NCI-H510A (cell line): ENCODE measurements at places on chromosomes 1 and 21.

GRCh38 chr1:95073446-95073845 lies 695 bp upstream of the ALG14 start:
- DNase-seq = no peak

DNA sequence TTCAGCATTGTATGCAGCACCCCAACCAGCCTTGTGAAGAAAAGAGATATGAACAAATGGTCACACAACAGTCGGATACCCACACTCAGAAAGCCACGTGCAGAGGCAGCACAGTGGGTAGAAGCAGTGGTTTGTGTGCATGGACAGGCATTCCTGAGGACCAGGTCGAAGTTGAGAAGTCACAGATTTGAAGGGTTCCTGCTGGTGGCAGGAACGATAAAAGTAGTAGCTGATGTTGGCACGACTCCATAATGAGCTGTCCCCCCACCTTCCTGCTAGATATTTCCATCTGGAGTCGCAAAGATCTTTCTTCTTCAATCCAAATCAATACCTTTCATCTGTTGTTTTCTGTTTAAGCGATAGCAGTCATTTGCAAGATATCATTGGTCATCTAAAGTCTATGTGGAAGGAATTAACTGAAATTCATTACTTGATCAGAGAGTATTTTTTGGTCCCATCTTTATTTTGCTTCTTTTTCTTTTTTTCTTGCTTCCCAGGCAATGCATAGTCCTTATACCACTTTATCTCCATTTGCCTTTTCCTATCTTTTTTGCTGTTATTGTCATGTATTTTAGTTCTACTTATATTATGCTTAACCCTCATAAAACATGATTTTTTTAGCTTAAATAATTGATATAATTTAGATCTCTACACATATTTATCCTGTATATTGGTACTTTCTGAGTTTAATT lies 176.4 kb downstream of the DHRS3 start:
- no peak for DNase-seq

GRCh38 chr1:19029191-19030085 lies 73.0 kb upstream of the IFFO2 start:
- peak; percentile 23 for DNase-seq

GRCh38 chr1:236173174-236173767 lies 30.9 kb downstream of the GPR137B start:
- no peak for DNase-seq

GRCh38 chr1:39063191-39063590 lies 37.0 kb downstream of the NDUFS5 start:
- DNase-seq = no peak

GRCh38 chr1:170617591-170618330 lies 46.2 kb upstream of the PRRX1 start:
- no peak for DNase-seq

- DNase-seq = peak; percentile 6
These were observed 625.8 kb downstream of the BRINP3 start for GRCh38 chr1:189851806-189852367.

DNA sequence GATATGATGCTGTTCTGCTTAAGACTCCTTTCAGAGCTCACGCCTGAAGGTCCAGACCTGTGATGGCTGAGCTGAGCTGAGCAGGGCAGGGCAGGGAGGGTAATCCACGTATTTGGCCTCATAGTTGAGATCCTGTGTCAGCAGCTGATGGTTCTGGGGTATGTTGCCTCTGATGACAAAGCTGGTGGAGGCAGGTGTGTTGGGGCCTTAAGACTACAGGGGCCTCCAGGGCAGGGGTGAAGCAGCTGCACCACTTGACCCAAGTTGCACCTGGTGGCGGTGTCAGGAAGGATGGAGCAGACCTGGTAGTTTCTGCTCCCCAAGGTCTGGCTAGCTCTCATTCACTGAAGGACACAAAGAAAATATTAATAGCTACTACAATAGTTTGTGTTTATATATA lies 57.0 kb downstream of the FCRL5 start:
- peak; percentile 58 for DNase-seq

GRCh38 chr1:184682956-184683355 lies 71.7 kb downstream of the EDEM3 start:
- no peak for DNase-seq

DNA sequence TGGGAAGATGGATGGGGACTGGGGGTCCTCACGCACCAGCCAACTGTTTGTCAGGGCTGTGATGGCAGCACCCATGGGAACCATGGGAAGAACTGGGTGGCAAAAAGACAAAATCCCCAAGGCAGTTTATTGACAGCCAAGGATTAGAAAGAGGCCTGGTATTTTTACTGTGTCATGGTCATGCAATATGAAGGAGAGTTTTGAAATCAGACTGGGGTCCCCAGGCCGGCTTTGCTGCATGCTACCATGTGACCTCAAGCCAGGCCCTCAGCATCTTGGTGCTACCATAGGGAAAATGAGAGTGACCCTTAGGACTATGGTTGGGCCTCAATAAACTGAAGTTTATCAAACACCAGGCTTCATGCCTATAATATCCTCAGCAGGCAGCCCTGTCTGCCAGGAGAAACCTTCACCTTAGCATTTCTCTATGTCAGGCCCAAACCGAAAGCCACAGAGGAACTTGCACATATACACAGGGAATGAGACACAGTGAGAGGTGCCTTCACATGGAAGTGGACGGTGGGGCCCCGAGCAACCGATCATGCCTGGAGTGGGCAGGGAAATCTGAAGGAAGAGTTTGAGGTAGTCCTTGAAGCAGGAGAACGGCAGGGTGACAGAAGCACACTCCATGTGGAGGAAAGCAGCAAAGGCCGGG lies 203.2 kb downstream of the HIVEP3 start:
- no peak for DNase-seq

- no peak for DNase-seq
These were observed 44.6 kb upstream of the DNASE2B start for GRCh38 chr1:84353695-84354094.

DNA sequence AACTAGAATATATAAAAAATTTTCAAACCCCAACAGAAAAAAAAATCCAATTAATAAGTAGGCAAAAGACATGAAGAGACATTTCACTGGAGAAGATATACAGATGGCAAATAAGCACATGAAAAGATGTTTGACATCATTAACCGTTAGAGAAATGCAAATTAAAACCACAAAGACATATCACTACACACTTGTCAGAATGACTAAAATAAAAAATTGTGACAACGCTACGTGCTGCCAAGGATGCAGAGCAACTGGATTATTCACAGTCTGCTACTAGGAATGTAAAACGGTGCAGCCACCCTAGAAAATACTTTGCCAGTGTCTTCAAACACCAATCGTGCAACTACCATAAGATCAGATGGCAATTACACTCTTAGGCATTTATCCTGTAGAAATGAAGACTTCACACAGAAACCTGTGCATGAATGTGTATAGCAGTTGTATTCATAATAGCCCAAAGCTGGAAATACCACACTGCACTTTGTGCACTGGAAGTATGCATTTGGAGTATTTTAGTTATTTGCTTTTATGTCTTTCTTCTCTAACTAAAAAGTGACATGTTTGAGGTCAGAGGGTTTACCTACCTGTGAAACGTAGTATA lies 75.3 kb upstream of the PALMD start:
- no peak for DNase-seq

- DNase-seq = no peak
These were observed 205.1 kb upstream of the EDN2 start for GRCh38 chr1:41689558-41689981.

DNA sequence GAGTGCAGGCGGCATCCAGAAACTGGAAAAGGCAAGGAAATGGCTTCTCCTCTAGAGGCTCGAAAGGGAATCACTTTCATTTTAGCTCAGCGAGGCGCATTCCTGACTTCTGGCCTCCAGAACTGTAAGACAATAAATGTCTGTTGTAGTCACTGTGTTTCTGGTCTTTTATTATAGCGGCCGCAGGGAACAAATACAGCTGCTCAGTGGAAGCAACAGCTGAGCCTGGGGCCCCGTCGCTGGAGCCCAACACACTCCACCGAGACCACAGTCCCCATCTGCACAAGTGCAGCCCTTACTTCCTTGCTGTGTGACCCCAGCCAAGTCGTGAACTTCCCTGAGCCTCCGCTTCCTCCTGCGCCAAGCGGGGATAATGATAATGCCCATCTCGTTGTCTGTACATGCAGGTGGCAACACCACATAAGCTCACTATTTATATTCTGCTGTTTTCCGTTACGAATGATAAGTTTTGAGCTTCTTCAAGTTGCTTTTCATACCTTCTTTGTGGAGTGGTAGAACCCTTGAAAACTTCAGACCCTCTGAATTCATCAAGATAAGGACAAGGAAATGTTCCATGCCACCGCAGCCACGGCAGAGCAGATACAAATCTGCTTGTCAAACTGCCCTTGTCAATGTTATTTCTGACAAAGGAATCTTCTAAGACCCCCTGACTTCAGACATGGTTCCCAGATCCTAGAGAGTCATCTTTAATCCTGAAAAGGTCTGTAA lies 3.2 kb upstream of the LAPTM5 start:
- no peak for DNase-seq

GRCh38 chr1:157505481-157506272 lies 46.6 kb downstream of the FCRL5 start:
- DNase-seq = peak; percentile 62

GRCh38 chr1:224317383-224318045 lies 12.5 kb downstream of the NVL start:
- DNase-seq = peak; percentile 42

DNA sequence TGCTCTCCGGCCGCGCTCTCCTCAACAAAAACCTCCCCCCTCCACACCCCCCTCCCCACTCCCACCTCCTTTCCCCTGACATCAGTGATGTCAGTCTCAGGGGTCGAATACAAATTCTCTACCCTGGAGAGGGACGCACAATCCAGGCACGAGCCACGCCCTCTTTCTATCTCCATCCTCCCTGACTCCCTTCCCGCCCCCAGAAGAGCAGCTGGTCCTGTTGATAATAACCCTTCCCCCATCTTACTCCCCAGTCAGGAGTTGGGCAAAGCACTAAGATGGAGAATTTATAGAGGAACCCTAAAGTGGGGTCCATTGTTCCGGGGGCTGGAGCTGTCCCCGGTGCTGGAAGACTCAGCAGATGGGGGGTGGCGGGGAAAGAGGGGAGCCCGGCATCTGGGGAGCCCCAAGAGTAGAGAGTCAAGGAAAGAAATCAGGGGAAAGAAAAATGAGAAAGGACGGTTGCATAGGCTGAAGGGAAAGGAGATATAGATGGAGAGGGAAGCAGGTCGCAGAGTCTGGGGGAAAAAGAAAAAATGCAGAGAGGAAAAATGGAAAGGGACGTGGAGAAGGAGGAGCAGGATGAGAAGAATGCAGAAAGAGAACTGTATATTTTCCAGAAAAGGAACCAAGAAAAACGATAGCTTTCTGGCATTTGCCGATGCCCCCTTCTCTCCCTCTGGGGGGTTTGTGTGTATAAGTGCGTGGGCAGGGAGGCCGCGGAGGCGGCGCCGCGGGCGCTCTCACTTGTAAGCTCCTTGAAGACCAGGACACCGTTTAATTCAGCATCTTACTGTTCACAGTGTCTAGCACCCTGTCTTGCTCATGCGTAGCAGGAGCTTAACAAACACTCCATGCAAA lies at the start of gene CELF3:
Gene CELF3 (minus strand): TSS at position 33 of the 861 bp plus-strand sequence. CDS start 783 bp downstream, outside the sequence.
- peak; percentile 97 for DNase-seq

DNA sequence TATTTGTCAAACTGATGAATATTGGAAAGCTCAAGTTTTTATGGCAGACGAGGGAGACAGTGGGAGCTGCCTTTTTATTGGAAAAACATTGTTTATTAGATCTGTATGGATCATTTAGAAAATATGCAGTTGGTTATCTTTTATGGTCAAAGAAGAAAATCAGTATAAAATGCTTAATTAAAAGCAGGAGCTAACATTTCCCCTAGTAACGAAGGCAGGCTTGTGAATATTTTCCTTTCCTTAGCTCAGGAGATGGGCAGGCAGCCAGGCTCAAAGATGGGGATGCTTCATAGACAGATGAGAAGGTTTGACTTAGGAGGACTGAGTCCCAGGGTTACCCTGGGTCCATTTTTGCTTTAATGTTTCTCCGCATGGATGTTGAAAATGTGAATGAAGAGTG lies 26.0 kb downstream of the ROR1 start:
- DNase-seq = no peak

DNA sequence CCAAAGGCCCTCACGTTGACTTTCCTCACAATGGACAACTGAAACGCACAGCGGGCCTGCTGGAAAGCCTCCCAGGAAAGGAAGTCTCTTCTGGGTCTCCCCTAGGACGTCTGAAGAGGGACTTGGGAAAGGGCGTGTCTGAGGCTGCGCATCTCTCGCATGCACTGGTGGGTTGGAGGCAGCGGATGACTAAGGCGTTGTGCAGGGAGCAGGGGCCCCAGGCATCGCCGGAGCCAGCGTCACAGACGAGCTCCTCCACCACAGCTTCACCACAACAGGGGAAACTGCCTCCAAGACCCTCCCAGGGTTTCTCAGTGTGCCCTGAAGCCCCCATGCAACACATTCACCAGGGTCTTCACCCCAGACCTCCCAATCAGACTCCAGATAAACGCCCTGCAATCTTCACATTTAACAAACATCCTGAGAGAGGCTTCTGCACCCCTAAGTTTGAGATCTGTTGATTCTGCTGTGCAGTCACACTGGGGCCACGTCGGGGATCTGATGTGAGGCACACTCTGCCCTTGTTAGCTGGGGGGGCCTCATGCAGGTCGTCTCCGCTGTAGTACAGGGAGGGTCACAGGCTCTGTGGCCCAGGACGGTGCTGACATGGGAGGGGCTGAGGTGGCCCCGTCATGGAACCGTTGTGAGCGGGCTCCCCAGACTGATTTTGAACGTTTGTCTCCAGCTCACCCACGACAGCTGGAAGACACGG lies 7.0 kb upstream of the TFF1 start:
- DNase-seq = no peak

GRCh38 chr1:24886241-24886640 lies 43.8 kb downstream of the RUNX3 start:
- no peak for DNase-seq

GRCh38 chr1:201328576-201328975 lies 45.3 kb downstream of the PKP1 start:
- no peak for DNase-seq

GRCh38 chr1:157487096-157487495 lies 65.2 kb downstream of the FCRL5 start:
- DNase-seq = peak; percentile 32

GRCh38 chr1:31065310-31066217 lies at the start of gene PUM1:
PUM1 (minus strand) TSS chr1:31065717; CDS start chr1:31059566, 6,151 bp downstream.
- peak; percentile 94 for DNase-seq

DNA sequence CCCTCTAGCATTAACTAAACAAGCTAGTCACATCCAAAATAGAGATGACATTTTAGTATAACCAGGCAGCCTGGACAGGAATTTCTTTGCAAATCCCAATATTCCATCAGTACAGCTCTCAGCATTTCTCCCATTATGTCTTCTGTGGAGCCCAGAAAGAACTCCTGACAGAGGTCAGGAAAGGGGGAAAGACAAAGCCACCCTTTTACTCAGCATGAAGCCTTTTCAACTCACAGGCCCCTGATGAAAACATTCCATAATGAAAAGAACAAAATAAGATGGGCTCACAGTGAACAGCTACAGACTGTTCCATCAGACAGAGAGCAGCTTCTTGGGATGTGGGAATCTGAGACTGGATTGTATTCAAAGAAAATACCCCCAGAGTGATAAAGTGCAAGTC lies 80.6 kb downstream of the TEX35 start:
- no peak for DNase-seq

DNA sequence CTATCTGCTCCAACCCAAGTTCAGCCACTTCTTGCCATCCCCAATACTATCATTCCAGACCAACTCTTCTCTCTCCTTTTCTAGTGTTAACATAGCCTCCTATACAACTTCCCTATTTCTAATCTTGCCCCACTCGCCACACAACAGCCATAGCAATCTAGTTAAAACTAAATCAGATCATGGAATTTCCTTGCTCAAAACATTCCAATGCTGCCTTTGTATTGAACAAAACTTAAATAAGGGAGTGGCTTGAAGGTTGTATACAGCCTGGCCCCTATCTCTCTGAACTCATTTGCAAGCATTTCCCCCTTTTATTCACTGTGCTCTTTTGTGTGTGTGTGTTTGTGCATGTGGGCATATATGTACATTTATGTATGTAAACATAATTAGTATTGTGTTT lies 118.1 kb upstream of the SGIP1 start:
- no peak for DNase-seq
